Lung (tissue), 17 donors: ENCODE measurements at places on chromosomes 3 and 15. TPM values are rescaled to one million over a fixed set of nuclear protein-coding genes. Genes with fewer than 3 reads are reported as not detected.

- no peaks in the 10 kb centered on the region for H3K4me1 ChIP-seq
- no peak overlapping the region for H3K4me3 ChIP-seq
- no peaks in the 10 kb centered on the region for H3K36me3 ChIP-seq
- no peak for DNase-seq
- no peak overlapping the region for H3K27ac ChIP-seq
- H3K27me3 ChIP-seq: no peaks in the 10 kb centered on the region
Observed at GRCh38 chr3:32977861-32978260, 26.4 kb downstream of the CCR4 start.

- no peak for DNase-seq
- H3K27me3 ChIP-seq: no peaks in the 10 kb centered on the region
- H3K4me1 ChIP-seq: no peaks in the 10 kb centered on the region
- H3K4me3 ChIP-seq: no peak overlapping the region
- H3K36me3 ChIP-seq: no peaks in the 10 kb centered on the region
- no peak overlapping the region for H3K27ac ChIP-seq
Observed at GRCh38 chr3:196652961-196653795, 13.7 kb downstream of the NRROS start.

DNA sequence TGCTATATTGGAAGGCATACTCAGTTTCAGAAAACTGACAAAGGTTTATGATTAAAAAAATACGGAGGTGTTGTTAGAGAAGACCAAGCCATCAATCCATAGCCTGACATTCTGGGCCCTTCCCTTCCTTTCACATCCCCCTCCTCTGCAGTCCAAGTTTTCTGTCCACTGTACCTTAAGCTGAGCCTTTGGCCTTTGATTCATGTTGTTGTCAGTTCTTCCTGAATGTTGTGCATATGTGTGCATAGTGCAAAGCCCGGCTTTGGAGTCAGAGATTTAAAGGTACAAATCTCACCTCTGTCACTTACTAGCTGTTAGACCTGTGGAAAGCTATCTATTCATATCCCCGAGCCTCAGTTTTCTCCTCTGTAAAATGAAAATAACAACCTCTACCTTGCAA lies 104.9 kb upstream of the AGBL1 start:
- no peaks in the 10 kb centered on the region for H3K36me3 ChIP-seq
- H3K27me3 ChIP-seq: no peaks in the 10 kb centered on the region
- no peaks in the 10 kb centered on the region for H3K4me1 ChIP-seq
- no peak for DNase-seq
- H3K27ac ChIP-seq: no peak overlapping the region

DNA sequence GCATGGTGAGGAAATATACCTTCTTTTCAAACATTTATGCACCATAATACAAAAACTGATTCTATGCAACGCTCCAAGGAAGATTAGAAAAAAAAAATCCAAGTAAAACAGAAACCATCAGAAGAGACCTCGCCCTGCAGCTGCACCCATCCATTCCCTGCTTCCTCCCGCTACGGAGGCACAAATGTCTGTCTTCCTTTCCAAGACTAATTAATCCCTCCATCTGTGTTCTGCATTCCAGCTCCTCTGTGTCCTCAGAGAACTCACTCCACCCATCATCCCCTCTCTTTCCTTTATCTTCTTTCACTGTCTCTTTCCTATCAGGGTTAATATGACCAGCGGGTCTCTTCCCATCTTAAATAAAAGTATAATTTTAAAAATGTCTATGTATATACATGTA lies 196.1 kb downstream of the ADAMTSL3 start:
- DNase-seq: no peak
- no peak overlapping the region for H3K27ac ChIP-seq
- no peaks in the 10 kb centered on the region for H3K36me3 ChIP-seq
- H3K4me1 ChIP-seq: peaks cover 8% of the 10 kb centered on the region
- no peaks in the 10 kb centered on the region for H3K27me3 ChIP-seq
- no peak overlapping the region for H3K4me3 ChIP-seq

DNA sequence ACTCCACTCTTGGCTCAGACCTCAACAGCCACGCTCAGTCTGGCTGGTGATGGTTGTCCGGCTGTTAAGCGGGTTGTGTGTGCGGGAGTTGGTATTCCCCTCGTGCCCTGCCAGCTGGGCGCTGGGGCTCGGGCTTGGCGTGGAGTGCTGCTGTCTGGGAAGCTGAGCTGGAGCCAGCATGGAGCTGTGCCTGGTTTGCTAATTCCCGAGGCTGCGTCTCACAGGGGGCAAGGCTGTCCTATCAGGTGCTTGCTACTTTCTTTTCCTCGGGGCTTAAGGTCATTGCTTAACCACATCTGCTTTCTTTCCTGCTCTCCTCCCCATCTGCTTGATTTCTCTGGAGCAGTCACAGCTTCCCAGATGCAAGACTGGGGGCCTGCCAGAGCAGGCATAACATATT lies 29.9 kb downstream of the PDIA5 start:
- DNase-seq: peak; percentile 60
- H3K4me1 ChIP-seq: peaks cover 15% of the 10 kb centered on the region
- H3K27me3 ChIP-seq: no peaks in the 10 kb centered on the region
- H3K27ac ChIP-seq: no peak overlapping the region

DNA sequence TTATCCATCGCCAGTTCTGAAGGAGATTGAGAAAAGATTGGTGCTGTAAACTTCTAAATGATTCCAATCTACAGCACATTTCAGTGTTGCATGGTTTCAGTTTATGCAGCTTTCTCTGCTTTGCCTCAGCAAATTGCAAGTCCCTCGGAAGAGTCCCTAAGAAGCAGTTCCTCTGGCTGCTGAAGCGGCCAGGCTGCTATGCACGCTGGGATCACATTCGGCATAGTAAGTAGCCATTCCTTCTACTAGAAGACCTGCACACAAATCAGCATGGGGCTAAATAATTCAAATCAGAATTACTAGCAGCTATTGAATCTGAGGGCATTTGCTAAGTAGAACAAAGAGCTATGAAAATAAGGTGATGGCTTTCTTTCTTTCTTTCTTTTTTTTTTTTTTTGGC lies 769.5 kb downstream of the AGBL1 start:
- H3K27ac ChIP-seq: no peak overlapping the region
- H3K36me3 ChIP-seq: no peaks in the 10 kb centered on the region
- H3K27me3 ChIP-seq: no peaks in the 10 kb centered on the region
- no peak for DNase-seq

The LDHAL6B gene
- not detected for total RNA-seq

The GOLGA8J gene
- total RNA-seq: not detected

The TMEM40 gene
- 2.0 TPM for total RNA-seq

The RETNLB gene
- total RNA-seq: not detected

The SLC38A3 gene
- total RNA-seq: 0.43 TPM
